ENCODE measurements at places on chromosomes 6 and 20.
A peak's percentile ranks its signal among the peaks of the same experiment; 100 is the strongest.

- no peak for DNase-seq
These were observed 9.9 kb downstream of the CCDC167 start for GRCh38 chr6:37489697-37490336.

DNA sequence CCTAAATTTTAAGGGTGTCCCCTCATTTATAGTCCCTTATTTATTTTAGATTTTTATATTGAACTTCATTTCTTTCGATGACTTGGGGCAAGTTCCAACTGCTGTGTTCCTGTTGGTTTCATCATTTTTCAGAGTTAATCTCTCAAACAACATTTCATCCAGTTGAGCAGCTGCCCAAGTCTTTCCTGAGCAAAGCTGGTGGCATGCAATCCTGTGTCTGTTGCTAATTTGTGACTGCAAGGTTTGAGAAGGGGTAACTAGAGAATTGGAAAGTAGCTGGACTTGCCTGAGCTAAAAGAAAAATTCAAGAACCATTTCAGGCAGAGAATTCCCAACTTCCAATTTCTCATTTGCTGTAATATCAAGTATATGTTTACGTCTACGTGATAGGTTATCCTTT lies 881.5 kb upstream of the SLC35B3 start:
- no peak for DNase-seq

DNA sequence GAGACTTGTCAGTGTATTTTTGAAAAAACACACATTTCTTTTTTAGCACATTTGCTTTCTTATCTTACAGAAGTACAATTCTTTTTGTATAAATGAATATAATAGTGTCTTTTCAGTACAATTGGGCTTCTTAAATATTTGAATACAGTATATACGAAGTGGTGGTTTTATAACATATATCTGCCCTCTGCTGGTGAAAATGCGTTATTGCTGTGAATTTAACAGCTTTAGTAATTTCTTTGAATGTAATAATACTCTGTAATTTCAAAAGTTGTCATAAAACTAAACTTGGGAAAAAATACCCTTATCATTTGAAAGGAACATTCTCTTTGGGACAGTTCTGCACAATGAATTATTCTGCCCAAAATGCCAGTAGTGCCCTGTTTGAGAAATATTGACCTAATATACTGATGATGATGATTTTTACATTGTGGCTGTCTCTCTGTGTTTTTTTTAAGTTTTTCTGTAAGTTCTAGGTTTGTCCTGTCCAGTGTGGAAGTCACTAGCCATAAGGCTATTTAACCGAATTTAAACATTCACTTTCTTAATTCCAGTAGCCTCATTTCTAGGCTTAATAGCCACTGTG lies 19.0 kb downstream of the SMAP1 start:
- DNase-seq: peak; percentile 32

GRCh38 chr6:147737115-147737514 lies 228.6 kb downstream of the SAMD5 start:
- no peak for DNase-seq

DNA sequence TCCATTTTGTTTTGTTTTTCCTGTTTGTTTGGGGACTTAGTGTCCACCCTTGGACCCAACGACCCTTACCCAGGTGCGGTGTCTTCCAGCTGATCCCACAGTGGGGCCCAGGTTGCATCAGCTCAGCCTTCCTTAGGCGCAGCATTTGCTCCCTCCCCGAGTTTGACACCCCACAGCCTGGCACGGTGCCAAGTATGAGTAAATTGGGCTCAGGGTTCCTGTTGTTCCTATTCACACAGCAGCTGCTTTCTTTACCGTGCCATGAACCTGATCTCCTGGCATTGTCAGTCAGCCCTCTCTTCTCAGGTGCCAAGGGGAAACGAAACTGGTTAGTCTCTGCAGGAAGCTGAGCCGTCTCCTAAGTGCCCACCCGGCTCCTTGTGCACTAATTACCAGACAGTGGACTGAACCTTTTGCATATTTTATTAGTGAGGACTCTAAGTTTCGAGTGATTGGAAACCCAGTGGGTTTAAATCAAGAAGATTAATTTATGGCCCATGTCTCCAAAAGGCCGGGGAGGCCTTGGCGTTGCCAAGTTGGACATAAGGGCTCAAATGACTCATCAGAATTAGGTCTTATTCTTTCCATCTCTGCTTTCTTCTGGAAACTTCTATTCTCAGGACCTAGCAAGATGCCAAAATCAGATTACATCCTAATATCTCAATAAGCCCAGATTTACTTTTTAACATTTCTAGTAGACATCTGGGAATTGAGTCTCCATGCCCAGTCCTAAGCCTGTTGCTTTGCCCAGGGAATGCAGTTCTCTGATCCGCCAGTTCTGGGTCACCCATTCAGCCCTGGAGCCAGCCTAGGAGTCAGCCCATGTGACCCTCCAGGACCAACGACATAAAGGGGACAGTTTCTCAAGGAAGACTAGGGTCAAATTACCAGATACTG lies 68.8 kb downstream of the TSHZ2 start:
- no peak for DNase-seq

GRCh38 chr20:49594931-49595315 lies 27.0 kb upstream of the PTGIS start:
- no peak for DNase-seq

DNA sequence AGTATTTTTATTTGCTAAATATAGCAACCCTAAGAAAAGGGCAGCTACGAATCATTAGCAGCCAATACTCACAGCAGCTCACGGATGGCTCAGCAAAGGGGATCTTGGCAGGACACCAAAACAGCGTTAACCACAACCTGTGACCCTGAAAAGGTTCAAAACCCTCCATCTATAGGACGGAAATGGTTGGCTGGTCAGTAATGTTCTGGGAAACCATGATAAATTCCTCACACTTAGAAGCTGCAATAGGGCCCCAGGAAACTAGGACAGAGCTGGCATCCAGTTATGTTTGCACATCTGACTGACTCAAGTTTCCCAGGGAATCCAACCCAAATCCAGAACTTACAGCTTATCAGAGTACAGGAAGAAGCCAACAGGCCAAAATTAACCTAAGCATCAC lies 30.9 kb upstream of the PTPRT start:
- DNase-seq: no peak

DNA sequence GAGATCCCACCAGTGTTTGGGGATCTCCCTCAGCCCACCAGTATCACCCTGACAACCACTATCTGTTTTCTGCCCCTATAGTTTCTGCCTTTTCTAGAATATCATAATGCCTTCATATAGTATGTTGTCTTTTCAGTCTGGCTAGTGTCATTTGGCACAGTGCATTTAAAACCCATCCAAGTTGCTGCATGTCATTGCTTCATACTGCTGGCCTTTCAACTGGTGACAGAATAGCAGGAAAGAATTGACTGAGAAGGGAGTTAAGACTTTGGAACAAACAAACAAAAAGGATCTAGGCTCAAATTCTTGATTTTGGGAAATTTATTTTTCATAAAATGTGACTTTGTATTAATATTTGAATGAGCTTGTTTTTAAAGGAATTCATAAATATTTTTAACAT lies 4.5 kb downstream of the LMBRD1 start:
- DNase-seq: no peak

- DNase-seq: no peak
These were observed 86.7 kb downstream of the KIF16B start for GRCh38 chr20:16486532-16486931.

DNA sequence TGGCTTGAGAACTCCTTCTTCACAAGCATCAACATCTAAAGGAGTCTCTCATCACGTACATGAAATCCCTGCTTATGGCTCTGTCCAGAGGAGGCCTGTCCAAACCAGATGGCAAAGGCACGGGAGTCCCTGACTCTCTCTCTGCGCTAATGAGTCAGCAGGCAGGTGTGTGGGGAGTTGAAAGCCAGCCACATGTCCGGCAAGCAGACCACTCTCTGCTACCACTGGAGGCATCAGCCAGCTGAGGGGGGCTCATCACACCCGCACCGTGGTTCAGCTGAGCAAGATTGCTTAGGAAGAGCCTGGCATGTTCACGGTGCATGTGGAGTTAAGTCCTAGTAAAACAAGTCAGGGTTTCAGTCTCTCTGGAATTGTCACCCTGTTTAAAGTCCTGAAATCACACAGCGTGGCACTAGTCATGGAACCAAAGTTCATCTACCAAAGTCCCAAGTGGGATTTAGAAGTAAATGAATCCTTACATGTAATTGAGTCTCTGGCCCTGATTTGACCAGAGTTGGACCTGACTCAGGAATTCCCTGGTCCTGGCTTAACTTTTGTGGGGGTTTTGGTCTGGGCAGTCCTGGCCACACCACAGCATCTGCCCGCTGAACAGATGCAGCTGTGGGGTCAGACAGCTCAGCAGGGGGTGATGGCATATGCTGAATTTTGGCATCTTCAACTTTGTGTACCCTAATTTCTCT lies 155.2 kb upstream of the RIN2 start:
- no peak for DNase-seq

DNA sequence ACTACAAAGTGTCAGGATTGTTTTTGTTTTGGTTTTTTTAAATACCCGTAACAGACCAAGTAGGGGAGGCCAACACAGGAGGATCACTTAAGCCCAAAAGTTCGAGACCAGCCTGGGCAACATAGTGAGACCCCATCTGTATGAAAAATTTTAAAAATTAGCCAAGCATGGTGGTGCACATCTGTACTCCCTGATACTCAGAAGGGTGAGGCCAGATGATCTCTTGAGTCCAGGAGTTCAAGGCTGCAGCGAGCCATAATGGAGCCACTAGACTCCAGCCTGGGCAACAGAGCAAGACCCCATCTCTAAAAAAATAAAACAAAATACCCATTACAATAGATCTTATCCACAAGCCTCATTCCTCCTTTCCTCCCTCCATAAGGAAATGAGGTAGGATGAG lies 28.7 kb upstream of the TM9SF4 start:
- DNase-seq: no peak

GRCh38 chr20:64273109-64273508 lies 17.6 kb downstream of the PCMTD2 start:
- DNase-seq: no peak

GRCh38 chr20:45993197-45993951 lies 15.3 kb upstream of the MMP9 start:
- DNase-seq: peak; percentile 90

DNA sequence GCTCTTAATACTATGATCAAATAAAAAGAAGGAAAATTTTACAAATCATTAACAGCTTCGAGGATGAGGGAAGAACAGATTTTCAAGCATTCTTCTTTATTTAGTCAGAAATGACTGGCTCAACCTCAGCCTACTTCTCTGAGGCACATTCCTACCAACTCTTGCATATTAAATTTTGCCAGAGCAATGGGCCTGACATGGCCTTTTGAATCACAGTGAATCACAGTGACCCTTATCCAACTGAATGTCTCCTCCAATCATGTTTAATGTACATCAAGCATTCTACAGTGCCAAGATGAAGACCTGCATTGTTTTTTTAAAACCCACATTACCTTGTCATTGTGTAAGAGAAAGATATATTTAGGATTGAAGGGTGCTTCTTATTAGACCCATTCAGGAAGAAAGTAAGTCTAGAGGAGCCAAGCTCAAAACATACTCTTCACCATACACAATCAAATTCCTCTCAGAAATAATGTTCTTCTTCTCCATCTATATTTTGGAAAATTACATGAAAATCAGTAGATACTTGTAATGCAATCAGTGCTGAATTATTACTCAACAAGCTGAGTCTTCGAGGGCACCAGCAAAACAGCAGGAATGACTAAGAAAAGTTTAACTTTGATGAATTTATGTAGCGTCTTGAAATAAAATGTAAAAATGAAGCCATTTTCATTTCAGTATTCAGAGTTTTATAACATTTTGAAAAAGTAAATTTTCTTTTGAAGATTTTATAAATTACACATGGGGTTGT lies 44.1 kb upstream of the MOXD1 start:
- no peak for DNase-seq

DNA sequence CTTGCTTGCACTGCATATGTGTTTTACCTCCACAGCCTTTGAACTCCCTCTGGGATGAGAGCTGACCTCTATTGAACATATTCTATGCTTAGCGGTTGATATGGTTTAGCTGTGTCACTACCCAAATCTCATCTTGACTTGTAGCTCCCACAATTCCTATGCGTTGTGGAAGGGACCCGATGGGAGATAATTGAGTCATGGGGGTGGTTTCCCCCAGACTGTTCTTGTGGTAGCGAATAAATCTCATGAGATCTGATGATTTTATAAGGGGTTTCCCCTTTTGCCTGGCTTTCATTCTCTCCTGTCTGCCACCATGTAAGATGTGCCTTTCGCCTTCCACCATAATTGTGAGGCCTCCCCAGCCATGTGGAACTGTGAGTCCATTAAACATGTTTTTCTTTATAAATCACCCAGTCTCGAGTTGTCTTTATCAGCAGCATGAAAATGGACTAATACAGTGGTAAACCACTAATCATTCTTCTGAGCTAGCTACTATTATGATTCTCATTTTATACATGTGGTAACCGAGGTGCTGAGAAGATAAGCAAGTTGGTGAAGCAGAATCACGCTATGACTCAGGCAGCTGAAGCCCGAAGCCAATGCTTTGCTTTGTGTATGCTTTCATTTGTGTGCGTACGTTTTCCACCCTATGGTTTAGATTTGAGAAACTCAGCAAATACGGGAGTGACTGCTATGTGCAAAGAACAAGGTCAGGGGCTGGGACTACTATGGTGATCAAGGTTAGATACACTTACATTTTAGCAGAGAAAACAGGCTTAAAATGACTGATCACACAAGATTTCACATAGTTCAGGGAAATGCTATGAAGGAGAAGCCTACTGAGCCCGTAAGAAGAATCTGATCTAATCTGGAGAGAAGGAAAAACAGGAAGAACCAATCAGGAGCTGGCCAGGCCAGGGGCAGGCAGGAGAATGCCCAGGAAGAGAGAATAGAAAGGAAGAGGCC lies 363.5 kb downstream of the ESR1 start:
- DNase-seq: no peak

GRCh38 chr6:159977255-159977903 lies 8.5 kb downstream of the IGF2R start:
- DNase-seq: no peak

DNA sequence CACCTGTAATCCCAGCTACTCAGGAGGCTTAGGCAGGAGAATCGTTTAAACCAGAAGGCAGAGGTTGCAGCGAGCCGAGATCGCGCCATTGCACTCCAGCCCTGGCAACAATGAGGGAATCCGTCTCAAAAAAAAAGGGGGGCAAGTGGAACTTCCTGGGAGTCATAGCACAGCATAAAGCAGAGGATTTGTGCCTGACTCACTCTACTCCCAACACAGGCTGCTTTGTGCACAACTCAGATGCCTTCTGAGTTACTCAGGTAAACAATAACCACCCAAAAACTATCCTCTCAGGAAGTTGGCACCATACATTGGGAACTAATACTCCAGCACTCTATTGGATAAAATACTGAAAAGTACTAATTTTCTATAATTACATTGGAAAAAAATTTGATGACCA lies 2.5 kb upstream of the TMEM244 start:
- DNase-seq: no peak

DNA sequence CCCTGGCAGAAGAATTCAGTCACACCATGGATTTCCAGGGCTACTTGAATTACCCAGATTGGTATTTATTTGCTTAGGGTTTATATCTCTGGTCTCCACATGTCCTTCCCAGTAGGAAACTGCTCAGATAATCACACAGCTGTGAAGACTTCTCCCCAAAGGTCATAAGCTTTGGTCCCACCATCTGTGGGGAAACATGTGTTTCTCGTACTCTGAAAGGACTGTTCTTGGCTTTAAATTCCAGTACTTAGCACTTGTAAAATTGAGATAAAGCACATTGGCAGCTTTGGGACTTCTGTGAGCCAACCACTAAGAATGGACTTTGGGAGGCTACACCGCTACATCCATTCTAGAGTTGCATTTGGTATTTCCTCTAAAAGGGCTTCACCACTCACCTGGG lies 205.3 kb upstream of the FOXA2 start:
- no peak for DNase-seq

- DNase-seq: peak; percentile 62
These were observed at the start of gene CEBPB for GRCh38 chr20:50190251-50191064. TSS of gene CEBPB (plus strand) at chr20:50190830. CDS start at chr20:50191034, 204 bp downstream.

- no peak for DNase-seq
These were observed 163.4 kb upstream of the BMP5 start for GRCh38 chr6:56038764-56039163.

All from MV-4-11 (cell line).